ENCODE measurements at places on chromosomes 4 and X. TPM values are rescaled to one million over a fixed set of nuclear protein-coding genes. Genes with fewer than 3 reads are reported as not detected.
A peak's percentile ranks its signal among the peaks of the same experiment; 100 is the strongest.

The TBC1D14 gene
- total RNA-seq = 114 TPM

The XKRX gene
- total RNA-seq = 0.86 TPM

The TLR10 gene
- 70.1 TPM for total RNA-seq

The ABCG2 gene
- 1.6 TPM for total RNA-seq

DNA sequence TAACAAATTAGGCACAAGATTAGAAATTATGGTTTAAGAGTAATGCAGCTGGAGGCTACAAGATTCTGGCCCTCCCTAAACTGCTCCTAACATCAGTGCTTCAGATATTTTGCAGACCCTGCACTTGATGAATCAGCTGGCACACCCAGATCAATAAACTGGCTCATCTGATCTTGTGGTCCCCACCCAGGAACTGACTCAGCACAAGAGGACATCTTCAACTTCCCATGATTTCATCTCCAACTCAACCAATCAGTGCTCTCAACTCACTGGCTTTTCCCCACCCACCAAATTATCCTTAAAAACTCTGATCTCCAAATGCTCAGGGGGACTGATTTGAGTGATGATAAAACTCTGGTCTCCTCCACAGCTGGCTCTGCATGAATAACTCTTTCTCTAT is 21.7 kb upstream of the TMEM33 start:
- H3K4me1 ChIP-seq = no peaks in the 10 kb centered on the region
- H3K36me3 ChIP-seq = no peaks in the 10 kb centered on the region
- no peak overlapping the region for H3K4me3 ChIP-seq
- DNase-seq = no peak
- H3K27ac ChIP-seq = no peak overlapping the region

GRCh38 chr4:152503653-152504290 is 32.1 kb downstream of the FBXW7 start:
- no peak for DNase-seq
- no peak overlapping the region for H3K4me3 ChIP-seq
- peaks cover 7% of the 10 kb centered on the region for H3K36me3 ChIP-seq
- no peaks in the 10 kb centered on the region for H3K27me3 ChIP-seq
- peaks cover 7% of the 10 kb centered on the region for H3K4me1 ChIP-seq

- peaks cover 38% of the 10 kb centered on the region for H3K27me3 ChIP-seq
- peak; percentile 78 for DNase-seq
- H3K27ac ChIP-seq = peak overlapping the region; percentile 29
- peak overlapping the region; percentile 51 for H3K4me3 ChIP-seq
- no peaks in the 10 kb centered on the region for H3K36me3 ChIP-seq
Measured at GRCh38 chr4:156971165-156971675, 379 bp downstream of the PDGFC start.

DNA sequence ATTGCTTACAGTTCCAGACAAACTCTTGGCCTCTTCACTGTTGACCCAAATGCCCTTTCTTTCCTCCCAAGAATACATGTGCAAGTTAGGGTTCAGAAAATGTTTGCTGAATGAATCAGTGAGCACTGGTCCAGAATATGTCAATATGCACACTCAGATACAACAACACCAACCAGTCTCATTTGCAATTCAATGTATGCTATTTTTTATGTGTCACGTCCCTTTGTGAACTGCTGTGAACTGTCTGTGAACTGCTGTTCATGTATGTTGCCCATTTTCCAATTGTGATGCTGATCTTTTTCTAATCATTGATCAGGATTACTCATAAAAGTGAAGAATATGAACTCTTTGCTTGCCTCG is 17.8 kb downstream of the GAB3 start:
- H3K27ac ChIP-seq = peak overlapping the region; percentile 72
- no peak overlapping the region for H3K4me3 ChIP-seq
- H3K4me1 ChIP-seq = peaks cover 96% of the 10 kb centered on the region
- DNase-seq = no peak
- H3K27me3 ChIP-seq = no peaks in the 10 kb centered on the region

DNA sequence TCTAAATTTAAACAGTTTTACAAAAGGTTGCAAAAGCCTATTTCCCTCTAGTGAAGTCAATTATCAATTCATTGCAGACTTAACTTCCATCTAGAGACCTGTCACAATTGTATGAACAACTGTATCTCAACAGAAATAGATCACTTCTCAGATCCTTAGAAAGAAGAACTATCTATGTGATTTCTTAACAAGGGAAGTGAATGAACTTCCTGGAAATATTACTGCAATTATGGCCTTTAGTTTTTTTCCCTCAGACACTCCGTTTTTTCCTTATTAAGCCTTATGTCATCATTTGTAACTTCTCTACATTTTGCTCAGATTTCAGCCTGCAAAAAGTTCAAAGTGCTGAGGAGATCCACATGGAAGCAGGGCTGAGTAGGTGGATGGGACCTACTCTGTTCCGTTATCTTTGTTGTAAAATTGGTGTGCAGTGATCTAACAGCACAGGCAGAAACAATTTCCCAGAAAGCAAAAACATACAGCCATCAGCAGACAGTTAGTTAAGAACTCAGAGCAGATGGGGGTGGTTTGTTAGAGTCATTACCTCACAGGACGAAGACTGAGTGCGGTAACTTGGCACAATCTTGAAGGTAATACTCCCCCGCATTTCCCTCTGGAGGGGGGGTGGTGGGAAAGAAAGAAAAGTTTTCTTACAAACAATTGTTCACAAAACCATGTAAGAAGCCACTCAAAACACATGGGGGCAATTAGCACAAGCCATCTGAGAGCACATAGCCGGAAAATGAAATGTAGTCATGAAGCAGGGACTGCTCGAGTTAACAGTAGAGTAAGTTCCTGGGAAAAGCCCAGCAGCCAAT is 112.3 kb downstream of the NYX start:
- H3K27me3 ChIP-seq = no peaks in the 10 kb centered on the region
- DNase-seq = no peak
- H3K36me3 ChIP-seq = no peaks in the 10 kb centered on the region
- H3K27ac ChIP-seq = peak overlapping the region; percentile 21
- H3K4me1 ChIP-seq = no peaks in the 10 kb centered on the region
- no peak overlapping the region for H3K4me3 ChIP-seq

GRCh38 chrX:119935215-119935874 is 8.2 kb downstream of the NKAP start:
- no peak overlapping the region for H3K27ac ChIP-seq
- no peak for DNase-seq
- H3K27me3 ChIP-seq = no peaks in the 10 kb centered on the region
- H3K4me1 ChIP-seq = no peaks in the 10 kb centered on the region

DNA sequence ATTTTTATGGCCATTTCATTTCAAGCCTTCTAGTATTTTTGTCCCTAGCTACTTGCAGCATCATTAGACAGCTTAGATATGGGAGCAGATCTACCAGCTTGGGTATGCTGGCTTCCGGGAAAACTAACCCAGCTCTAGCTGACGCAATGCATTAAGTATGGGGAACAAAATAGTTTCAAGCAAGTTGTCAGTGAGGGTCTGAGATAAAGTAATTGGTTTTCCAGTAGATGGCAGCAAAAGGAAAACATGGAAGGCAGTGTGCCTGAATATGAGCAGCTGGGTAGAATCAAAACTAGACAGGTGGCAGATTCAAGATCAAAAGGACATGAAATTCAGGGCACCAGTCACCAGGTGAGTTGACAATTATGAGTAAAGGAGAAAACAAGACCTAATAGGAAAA is 340.9 kb upstream of the CTSO start:
- no peak overlapping the region for H3K4me3 ChIP-seq
- H3K27me3 ChIP-seq = no peaks in the 10 kb centered on the region
- H3K27ac ChIP-seq = no peak overlapping the region
- H3K4me1 ChIP-seq = no peaks in the 10 kb centered on the region
- no peak for DNase-seq
- no peaks in the 10 kb centered on the region for H3K36me3 ChIP-seq

GRCh38 chr4:151600432-151600831 is 160.4 kb downstream of the GATB start:
- no peaks in the 10 kb centered on the region for H3K36me3 ChIP-seq
- DNase-seq = no peak
- no peaks in the 10 kb centered on the region for H3K27me3 ChIP-seq
- H3K4me3 ChIP-seq = no peak overlapping the region

DNA sequence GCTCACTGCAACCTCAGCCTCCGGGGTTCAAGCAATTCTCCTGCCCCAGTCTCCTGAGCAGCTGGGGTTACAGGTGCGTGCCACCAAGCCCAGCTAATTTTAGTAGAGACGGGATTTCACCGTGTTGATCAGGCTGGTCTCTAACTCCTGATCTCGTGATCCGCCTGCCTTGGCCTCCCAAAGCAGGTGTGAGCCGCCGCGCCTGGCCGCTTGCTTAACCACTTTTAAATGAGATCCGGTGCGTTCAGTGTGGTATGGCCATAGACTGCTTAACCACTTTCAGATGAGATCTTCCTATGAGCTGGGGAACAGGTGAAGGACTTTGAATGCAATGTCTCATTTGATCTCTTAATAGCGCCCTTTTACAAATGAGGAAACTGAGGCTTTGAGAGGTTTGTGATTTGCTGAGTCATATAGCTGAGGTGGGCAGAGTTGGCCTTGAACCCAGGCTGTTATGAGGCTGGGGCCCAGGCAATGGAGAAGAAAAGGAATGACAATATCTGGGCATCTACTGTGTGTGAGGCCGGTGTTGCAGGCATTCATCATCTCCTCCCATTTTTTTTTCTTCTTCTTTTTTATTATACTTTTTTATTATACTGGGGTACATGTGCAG is 41.9 kb upstream of the NSG1 start:
- H3K27ac ChIP-seq = no peak overlapping the region
- peak; percentile 76 for DNase-seq
- H3K27me3 ChIP-seq = peaks cover 11% of the 10 kb centered on the region
- H3K4me3 ChIP-seq = no peak overlapping the region
- H3K4me1 ChIP-seq = no peaks in the 10 kb centered on the region

DNA sequence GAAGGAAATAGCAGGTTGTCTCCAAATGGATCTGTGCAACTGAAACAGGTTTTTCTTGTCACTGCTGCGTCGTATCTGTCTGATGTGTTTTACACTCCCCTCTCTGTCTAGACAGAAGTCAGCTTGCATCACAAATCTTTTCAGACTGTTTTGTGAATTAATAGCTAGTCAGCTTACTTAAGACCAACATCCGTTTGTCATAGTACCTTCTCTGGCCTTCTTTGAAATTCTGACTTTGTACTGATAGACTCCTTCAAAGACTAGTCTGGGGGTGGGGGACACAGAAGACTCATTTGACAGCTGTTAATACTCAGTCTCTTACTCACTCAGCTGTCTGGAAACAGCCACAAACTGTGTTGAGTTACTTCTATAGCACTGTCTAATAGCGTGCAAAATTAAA is 197.8 kb downstream of the PALLD start:
- no peak overlapping the region for H3K4me3 ChIP-seq
- no peak for DNase-seq
- no peaks in the 10 kb centered on the region for H3K27me3 ChIP-seq
- H3K36me3 ChIP-seq = no peaks in the 10 kb centered on the region
- no peak overlapping the region for H3K27ac ChIP-seq
- H3K4me1 ChIP-seq = peaks cover 16% of the 10 kb centered on the region

- no peak overlapping the region for H3K4me3 ChIP-seq
- no peaks in the 10 kb centered on the region for H3K36me3 ChIP-seq
Measured at GRCh38 chr4:145351162-145351561, 130.5 kb upstream of the SMAD1 start.

GRCh38 chr4:183548306-183548705 is 43.4 kb downstream of the ING2 start:
- DNase-seq = no peak
- H3K27me3 ChIP-seq = no peaks in the 10 kb centered on the region
- H3K27ac ChIP-seq = no peak overlapping the region
- no peaks in the 10 kb centered on the region for H3K36me3 ChIP-seq
- H3K4me3 ChIP-seq = no peak overlapping the region

GRCh38 chrX:16113978-16114565 is 9.3 kb upstream of the GRPR start:
- DNase-seq = no peak
- H3K27me3 ChIP-seq = no peaks in the 10 kb centered on the region
- H3K4me3 ChIP-seq = no peak overlapping the region
- H3K36me3 ChIP-seq = no peaks in the 10 kb centered on the region

GRCh38 chrX:13248867-13249486 is 70.9 kb downstream of the ATXN3L start:
- no peak for DNase-seq
- H3K4me3 ChIP-seq = no peak overlapping the region
- no peak overlapping the region for H3K27ac ChIP-seq

All from spleen (tissue), 13 donors.